BJ (cell line): ENCODE measurements at places on chromosomes 12 and 14. TPM values are rescaled to one million over a fixed set of nuclear protein-coding genes. Genes with fewer than 3 reads are reported as not detected.

GRCh38 chr12:46269429-46270241 is 792 bp upstream of the SLC38A1 start:
- DNase-seq = no peak

DNA sequence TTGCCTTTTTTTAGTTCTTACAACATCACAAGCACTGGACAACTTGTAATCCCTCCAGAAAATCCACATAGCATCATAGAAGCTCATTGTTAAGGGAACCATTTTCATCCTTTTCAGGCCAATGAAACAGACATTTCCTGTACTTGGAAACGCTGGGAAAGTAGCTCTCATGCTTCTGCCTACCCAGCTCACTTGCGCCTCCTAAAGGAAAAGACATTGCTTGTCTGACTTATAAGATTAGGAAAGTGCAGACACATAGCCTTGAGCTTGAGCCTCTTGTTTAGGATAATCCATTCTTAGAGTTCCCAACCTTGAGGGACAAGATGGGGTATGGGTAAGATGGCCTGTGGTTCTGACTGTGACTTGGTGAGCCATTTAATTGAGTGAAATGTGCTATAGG is 589.5 kb downstream of the NOVA1 start:
- DNase-seq = no peak

- no peak for DNase-seq
These were observed 132.8 kb downstream of the TTLL5 start for GRCh38 chr14:75793806-75794205.

IL31 gene
- not detected in 2 replicates for polyA plus RNA-seq

DNA sequence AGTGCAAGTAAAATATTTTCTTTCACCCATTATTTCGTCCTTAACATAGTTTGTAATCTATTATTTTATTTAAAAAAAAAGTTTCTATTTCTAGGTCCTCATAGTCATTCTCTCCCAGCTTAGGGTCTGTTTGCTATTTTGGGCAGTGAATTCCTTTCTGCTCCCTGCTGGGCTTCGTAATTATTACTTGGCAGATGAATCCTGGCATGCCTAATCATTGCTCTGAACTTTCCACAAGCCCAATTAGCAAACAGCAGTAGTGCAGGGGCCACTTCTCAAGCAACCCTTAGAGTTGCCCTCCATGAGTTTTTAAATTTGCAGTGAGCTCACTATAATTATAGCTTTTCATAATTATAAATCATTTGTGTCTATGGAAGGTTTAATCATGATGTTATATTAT is 1378.3 kb upstream of the SEL1L start:
- DNase-seq = no peak
